ENCODE measurements at places on chromosomes 6 and 20. TPM values are rescaled to one million over a fixed set of nuclear protein-coding genes. Genes with fewer than 3 reads are reported as not detected.

DNA sequence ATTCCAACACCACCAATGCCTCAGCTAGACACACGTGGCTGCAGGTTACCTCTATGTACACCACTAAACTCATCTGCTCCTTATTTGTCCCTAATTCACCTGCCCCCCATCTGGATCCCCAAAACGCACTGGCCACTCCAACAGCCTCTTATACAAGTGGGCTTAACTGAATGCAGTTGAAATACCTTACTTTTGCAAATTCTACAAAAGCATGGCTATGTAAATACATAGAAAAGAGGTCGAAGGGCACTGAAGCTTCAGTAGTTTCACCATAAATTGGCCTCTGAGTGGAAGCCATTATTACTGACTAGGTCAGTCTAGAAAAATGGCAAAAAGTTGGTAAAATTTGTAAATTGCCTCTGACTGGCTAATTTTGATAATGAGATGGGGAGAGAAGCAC, 11.1 kb upstream of the PPP1R3G start:
- DNase-seq = no peak

GRCh38 chr6:154501578-154501868, 9.0 kb downstream of the CNKSR3 start:
- no peak for DNase-seq

Gene HEY2
- total RNA-seq = 2.3 TPM

Gene SLC17A2
- total RNA-seq = not detected

DNA sequence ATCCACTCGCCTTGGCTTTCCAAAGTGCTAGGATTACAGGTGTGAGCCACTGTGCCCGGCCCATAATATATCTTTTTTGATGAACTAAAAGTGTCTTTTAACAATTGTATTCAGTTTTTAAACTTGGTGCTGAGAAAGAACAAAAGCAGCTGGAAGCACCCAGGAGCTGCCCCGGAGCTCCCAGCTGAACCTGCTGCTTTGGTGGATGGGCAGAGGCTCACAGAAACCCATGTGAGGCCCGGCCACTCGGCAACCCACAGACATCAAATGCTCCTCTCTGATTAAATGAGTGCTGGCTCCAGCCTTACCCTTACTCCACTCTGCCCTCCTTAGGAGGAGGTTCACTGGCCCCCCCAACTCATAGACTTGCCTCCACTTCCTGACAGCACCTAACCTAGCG, 59.4 kb upstream of the FRMD1 start:
- no peak for DNase-seq

- DNase-seq = no peak
These were observed 91.2 kb downstream of the RTN4IP1 start for GRCh38 chr6:106538145-106538544.

Gene ADGB
- 0.10 TPM for total RNA-seq

DNA sequence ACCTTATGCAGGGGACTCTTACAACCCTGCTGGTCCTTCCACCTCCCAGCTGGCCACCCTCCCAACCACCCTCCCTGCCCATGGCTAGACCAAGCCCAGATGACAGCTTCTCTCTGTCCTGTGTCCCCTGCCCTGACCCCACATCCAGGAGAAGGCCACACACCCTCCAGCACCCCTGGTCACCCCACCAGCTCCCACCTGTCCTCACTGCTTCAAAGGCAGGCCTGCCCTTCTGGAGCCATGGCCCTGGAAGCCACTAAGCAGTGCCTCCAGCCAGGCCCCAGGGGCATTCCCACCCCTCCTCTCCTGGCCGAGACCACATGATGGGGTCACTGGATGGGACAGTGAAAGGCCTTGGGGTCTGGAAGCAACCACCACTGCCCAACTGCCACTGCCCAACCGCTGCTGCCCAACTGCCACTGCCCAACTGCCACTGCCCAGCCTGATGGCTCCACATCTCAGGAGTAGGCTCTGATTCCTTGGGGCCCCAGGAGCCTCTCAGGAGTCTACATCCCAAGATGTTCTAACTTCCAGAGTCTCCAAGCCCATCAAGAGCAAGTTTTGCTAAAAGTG, 30.5 kb downstream of the UBD start:
- no peak for DNase-seq

Gene GNRH2
- total RNA-seq = not detected

Gene TREM1
- 1.6 TPM for total RNA-seq

GRCh38 chr20:14049111-14049510, 53.8 kb downstream of the MACROD2 start:
- DNase-seq = no peak

Gene GSTA2
- total RNA-seq = not detected

DNA sequence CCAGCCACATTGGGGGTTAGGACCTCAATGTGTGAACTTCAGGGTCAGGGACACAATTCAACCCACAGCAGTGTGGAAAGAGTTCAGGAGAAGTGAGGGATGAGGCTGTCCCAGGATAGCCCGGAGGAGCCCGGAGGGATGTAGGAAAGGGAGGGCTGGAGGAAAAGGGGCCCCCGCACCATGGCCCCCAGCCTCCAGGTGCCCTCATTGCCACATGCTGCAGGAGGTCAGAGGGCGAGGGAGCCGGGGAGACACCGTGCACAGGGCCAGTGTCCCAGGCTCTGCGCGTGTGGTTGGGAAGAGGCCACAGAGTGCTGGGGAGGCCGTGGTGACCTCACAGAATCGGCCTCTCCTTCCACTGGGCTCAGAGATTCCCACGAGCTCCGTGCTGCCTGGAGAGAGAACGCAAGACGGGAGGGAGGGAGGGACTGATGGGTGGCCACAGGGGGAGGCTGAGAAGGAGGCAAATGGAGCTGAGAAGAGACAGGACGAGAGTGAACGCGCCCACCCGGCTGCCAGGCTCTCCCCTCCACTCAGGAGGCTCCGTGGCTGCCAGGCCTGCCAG, 215.1 kb downstream of the DLL1 start:
- DNase-seq = no peak

GRCh38 chr6:119738425-119738824, 388.9 kb upstream of the MAN1A1 start:
- no peak for DNase-seq

Gene SPATS1
- not detected for total RNA-seq

DNA sequence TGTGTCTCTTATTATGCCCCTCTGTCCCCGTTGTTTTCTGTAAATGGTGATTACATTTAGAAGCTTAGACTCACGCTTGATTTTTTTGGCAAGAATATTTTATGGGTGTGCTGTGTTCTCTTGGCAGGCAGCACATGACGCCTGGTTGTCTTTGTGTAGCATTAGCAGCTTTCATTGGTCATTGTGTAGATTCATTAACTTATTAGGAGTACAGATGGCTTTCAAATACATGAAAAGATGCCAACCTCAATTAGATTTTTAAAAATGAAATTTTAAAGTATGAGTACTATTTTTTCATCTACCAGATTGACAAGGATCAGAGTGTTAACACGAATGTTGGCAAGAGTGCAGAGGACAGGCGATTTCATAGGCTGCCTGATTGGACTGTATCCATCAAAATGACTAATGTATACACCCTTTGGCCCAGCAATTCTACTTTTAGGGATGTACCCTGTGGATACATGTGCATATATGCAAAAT, 15.2 kb downstream of the COX4I2 start:
- DNase-seq = peak; percentile 82

GRCh38 chr6:39177130-39177529, 52.1 kb downstream of the KCNK5 start:
- DNase-seq = no peak

DNA sequence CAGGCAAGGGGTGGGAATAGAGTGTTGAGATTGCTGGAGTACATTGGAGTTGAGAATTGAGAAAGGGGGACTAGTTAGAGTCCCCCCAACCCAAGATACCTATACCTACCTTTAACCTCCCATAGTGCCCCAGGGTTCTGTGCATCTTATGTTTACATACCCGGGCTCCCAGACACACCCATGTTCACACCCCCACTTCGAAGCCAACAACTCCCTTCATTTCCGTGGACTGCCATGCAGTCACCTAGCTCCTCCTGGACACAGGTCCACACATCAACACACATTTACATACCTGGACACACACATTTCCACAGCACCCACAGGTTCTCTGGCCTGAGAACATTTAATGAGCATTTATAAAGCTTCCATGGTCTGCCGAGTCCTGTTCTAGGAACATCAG, 5.1 kb downstream of the TMEM63B start:
- no peak for DNase-seq

DNA sequence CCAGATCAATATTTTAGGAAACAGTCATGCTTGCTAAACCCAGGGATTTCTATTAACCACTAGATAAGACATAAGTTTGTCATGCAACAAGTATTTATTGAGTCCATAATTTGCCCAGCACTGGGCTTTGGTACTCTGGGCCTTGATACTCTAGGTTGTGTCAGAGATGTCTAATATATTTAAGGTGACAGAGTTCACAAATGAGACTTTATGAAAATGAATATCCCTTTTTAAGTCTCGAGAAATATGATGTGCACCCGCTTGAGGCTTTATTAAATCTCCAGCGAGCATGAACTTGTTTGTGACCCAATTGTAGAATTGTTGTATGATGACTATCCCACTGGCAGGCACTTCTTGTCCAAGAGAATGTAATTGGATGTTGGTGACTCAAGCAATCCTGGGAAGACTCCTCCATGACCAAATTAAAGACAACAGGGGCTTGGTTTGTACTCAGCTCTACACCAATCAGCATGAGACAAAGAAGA, 109.2 kb downstream of the ESR1 start:
- no peak for DNase-seq

DNA sequence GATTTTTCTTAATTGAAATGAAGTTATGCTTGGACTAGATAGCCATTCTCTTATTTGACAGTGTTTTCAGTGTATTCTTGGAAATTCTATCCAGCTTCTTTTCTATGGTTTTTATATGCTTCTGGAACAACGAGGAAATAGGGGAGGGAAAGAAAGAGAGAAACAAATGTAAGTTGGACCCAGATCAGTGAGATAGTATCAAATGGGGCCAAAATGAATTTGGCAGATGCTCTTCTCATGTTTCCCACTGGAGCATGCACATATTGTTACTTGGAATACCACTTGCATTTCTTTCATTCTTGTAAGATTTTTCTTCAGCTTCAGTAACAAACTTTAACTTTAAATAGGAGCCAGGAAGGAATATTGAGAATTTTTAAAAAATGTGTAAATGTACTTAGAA, 312.3 kb downstream of the PRL start:
- DNase-seq = peak; percentile 96

GRCh38 chr6:162108041-162108440, 619.5 kb downstream of the PRKN start:
- DNase-seq = no peak

Gene BMP2
- total RNA-seq = 13.8 TPM

Gene NKAIN4
- 3.7 TPM for total RNA-seq

- no peak for DNase-seq
These were observed 58.8 kb upstream of the ZNF831 start for GRCh38 chr20:59104831-59105230.

GRCh38 chr20:41577129-41578009, 40.8 kb downstream of the CHD6 start:
- no peak for DNase-seq

- DNase-seq = no peak
These were observed 75.1 kb downstream of the ARID1B start for GRCh38 chr6:156852147-156852857.

GRCh38 chr6:6845603-6846002, 257.1 kb downstream of the LY86 start:
- DNase-seq = no peak

- peak; percentile 4 for DNase-seq
These were observed 25.2 kb downstream of the SNPH start for GRCh38 chr20:1291191-1291741.

Gene GPRC6A
- total RNA-seq = not detected

DNA sequence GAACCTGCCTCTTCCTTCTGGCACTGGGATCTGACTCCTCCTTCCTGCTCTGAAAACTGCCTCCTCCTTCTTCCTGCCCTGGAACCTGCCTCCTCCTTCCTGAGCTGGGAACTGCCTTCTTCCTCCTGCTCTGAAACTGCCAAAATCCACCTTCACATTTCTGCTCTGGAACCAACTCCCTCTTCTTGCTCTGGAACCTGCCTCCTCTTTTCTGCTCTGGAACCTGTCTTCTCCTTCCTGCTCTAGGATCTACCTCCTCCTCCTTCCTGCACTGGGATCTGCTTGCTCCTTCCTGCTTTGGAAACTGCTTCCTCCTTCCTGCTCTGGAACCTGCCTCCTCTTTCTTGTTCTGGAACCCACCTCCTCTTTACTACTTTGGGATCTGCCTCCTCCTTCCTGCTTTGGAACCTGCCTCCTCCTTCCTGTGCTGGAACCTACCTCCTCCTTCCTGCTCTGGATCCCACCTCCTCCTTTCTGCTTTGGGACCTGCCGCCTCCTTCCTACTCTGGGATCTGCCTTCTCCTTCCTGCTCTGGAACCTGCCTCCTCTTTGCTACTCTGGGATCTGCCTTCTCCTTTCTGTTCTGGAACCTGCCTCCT, 315.5 kb downstream of the PRL start:
- DNase-seq = no peak

DNA sequence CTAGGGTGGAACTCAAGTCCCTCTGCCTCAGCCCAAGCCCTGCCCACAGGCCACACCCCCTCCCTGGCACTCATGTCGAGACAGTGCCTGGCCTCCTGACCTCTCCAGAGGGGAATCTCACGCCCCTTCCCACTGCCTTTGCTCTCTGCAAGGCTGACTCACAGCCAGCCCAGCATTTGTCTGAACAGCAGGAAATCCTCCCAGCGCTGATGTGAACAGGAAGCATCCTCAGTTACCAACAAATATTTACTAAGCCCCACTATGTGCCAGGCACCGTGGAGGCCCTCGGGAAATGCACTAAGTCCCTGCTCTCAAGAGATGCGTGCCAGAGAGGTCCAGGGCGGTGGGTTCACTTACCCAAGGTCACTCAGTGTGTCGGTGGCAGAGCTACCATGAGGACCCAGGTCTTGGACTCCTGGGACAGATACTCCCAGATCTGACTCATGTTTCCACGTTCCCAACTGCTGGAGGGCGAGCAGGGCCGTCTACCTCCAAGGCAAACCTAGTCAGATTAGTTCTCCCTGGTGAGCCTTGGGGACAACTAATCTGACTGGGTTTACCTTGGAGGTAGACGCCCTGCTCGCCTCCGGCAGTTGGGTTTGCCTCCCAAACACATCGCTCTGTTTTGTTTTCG, 7.8 kb downstream of the ADA start:
- peak; percentile 23 for DNase-seq

Gene AIF1
- 23.8 TPM for total RNA-seq

DNA sequence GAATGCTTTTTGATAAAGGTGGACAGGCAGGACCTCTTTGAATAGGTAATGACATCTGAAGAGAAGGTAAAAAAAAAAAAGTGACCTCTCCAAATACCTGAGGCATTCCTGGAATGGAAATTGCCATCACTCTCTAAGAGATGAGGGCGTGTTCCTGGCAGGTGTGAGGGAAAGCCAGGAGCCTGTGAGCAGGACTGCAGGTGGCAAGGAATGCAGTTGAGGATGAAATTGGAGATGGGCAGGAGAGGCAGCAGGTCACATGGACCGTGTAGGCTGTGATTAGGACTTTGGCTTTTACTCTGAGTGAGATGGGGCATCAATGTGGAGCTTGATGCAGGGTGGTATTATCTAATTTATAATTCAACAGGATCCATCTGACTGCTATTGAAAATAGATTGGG, 227.4 kb downstream of the LRFN2 start:
- DNase-seq = no peak

Gene MATN4
- total RNA-seq = 0.99 TPM

- no peak for DNase-seq
These were observed 126.0 kb upstream of the ADGRF1 start for GRCh38 chr6:47168180-47168579.

GRCh38 chr6:161023316-161023715, 31.7 kb downstream of the MAP3K4 start:
- no peak for DNase-seq

Gene SLC35D3
- total RNA-seq = 0.10 TPM
